ENCODE measurements at places on chromosomes 12 and 14.

DNA sequence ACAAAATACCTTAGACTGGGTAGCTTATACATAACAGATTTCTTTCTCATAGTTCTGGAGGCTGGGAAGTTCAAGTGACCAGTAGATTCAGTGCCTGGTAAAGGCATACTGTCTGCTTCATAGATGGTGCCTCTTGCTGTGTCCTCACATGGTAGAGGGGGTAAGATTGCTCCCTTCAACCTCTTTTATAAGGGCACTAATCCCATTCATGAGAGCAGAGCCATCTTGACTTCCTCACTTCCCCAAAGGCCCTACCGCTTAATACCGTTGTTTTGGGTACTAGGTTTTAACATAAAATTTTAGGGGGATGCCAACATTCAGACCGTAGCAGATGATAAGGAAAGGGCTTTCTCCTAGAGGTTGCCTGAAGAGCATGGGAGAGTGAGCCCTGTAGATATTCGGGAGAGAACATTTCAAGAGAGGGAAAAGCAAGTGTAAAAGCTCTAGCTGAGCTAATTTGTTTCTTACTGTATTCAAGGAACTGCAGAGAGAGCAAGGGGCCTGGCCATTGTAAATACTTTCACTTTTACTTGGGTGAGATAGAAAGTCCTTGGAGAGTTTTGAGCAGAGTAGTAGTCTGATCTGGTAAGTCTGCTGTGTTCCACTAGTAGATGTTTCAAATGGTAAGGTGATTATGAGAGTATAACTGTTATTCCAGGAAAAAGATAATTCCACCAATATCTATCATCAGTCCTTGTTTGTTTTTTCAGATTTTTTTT lies 27.3 kb downstream of the FRS2 start:
- DNase-seq, result no peak

- DNase-seq, result no peak
These were observed 52.6 kb downstream of the NRXN3 start for GRCh38 chr14:78222746-78223145.

- peak; percentile 58 for DNase-seq
These were observed 51.0 kb downstream of the BMAL2 start for GRCh38 chr12:27383429-27384260.

DNA sequence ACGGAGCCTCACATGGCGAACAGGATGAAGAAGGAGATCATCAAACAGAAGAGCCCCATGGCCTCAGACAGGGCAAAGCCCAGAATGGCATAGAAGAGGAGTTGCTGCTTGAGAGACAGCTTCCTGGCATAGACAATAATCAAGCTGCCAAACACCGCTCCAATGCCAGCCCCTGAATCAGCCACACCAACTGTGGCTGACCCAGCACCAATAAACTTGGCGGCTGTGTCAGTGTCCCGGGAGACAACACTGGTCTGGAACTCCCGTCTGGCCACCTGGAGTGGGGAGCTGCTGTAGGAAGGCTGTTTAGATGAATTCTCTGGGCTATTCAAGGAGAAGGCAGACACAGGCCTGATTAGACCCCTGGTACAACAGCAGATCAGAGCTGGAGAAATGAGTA lies 100.1 kb downstream of the HEATR5A start:
- no peak for DNase-seq

DNA sequence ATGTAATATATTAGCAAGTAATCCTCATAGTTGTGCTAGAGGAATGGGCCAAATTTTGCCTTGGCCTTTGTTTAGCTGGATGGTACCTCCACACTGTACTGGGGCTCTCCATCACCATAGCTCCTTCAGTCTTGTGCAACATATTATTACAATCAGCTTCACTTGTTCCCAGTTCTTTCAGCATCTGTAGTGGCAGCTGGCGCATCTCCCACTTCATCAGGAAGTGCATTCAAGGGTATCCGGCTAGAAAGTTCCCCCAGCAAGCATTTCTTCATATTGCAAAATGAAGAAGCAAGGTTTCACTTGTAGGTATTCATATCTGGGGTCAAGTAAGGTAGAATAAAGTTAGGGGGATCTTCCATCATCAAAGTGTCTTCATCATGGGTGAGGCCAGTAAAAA lies 123.7 kb downstream of the IGF1 start:
- DNase-seq, result no peak

DNA sequence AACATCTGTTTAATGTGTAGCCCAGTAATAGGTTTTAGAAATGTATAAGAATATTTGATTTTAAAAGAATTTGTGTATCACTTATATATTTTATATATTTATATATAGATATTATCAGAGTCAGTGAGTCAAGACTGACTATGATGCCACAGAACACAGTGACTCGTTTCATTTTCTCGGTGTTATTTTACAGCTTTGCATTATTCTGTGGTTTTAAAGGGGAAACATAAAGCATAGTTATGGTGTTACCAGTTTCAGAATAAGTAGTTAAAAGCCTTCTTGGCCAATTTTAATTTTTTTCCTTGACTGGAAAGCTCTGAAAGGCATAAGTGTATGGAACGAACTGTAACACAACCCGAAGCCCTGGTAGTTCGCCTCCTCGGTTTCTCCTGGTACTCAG lies 91.0 kb downstream of the GRIP1 start:
- DNase-seq, result no peak

GRCh38 chr12:108337235-108338223 lies 1.6 kb downstream of the CMKLR1 start:
- no peak for DNase-seq

DNA sequence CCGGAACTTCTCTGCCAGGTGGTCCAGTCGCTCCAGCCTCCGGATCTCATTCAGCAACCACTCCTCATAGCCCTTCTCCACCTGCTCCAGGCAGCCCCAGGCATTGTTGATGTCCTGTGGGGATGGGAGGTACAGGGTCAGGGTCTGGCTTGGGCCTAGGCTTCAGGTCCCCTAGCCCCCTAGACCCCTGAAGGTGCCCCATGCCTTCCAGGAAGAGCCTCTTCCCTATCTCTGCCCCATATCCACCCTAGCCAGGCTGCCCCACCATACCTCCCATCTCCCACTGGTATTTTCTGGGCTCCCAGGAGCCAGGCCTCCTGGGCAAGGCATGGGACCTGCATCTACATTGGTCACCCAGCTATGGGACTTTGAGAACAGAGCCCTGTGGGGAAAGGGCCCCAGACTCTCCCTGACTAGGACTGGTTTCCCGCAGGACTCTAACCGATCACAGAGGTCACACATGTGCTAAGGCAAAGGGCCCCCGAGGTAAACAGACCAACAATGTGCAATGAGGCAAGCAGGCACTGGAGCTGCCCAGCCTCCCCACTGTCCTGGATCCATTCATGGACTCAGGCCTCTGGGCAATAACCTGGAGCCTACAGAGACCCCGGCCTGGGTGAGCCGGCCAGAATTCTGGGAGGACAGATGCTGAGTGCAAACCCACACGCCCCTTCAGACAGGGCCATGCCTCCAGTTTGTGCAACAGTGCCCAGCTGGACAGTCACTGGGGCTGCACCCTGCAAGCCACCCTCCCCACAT lies 88.8 kb downstream of the ACTN1 start:
- DNase-seq, result no peak

DNA sequence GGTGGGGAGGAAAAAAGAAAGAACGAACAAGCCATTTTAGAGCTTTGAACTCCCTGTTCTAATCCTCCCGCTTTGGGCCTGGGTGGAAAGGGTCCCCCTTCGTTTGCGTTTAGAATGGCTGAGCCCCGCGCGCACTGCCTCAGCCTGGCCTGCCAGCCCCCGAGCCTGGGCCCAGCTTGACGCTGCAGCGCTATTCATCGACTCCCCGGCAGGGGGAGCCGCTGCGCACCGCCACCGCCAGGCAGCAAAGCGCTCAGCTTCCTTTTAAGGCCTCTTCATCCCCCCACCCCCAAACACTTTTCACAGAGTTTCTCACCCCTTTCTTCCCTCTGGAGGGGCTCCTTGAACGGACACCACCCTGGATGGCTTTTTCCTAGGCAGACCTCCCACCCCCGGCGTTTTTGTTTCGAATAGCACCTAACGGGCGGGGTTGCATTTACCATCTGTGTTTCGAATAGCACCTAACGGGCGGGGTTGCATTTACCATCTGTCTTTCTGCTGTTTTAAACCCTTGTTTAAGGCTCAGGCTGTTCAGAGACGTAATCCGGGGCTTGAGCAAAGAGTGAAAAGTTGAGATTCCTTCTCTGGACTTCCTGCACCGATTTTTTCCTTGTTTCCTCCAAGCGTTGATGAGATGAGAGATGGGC lies 56.4 kb upstream of the PIWIL1 start:
- DNase-seq, result no peak

- DNase-seq, result no peak
These were observed 7.2 kb upstream of the SSPN start for GRCh38 chr12:26188127-26188526.

- DNase-seq, result no peak
These were observed 294.6 kb downstream of the NUAK1 start for GRCh38 chr12:105843986-105844760.

GRCh38 chr12:110354172-110354780 lies 49.2 kb downstream of the ANAPC7 start:
- no peak for DNase-seq

- DNase-seq, result no peak
These were observed 397.6 kb downstream of the BCAT1 start for GRCh38 chr12:24551163-24551786.

GRCh38 chr12:114691763-114692185 lies 7.8 kb upstream of the TBX3 start:
- no peak for DNase-seq
